Ecto neural progenitor cell (in vitro differentiated cells): ENCODE measurements at places on chromosomes 6 and 20.

GRCh38 chr20:39800111-39800510 is 838.0 kb downstream of the DHX35 start:
- no peak for DNase-seq

GRCh38 chr6:33171016-33171879 is 21.0 kb downstream of the COL11A2 start:
- no peak for DNase-seq

DNA sequence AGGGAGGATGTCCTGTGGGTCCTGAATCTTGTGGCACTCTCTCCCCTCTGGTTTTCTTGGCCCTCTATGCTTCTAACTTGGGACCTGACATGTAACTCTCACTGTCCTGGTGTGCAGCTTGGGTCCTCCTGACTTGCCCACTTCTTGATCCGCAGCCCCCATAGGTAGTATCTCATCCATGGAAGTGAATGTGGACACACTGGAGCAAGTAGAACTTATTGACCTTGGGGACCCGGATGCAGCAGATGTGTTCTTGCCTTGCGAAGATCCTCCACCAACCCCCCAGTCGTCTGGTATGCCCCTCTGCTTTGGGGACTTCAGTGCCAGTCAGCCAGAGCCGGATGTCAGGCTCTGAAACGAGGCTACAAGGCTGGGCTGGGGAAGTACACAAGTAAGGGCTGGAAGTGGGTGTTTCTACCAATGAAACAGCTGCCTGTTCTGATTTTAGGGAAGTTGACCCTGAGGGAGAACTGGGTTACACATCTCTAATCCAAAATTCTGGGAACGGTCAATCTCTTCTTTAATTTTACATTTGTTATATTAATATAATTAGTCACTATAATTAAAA is 641 bp downstream of the DBNDD2 start:
- no peak for DNase-seq

DNA sequence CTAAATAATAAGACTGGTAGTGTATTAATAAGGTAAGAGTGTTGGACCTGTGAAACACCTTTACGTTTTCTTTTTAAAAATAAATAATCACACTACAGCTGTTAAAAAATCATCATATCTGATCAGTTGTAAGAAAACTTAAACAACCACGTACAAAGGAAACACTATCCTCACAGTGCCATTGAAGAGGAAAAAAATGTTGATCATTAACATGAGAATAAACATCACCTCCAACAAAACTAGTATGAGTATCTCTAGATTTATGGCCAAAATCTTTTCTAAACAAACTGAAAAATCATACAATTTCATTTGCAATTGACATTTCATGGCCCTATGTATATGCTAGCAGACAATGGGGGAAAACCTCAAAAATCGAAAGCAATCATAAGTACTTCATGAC is 590 bp downstream of the EYS start:
- DNase-seq = no peak

DNA sequence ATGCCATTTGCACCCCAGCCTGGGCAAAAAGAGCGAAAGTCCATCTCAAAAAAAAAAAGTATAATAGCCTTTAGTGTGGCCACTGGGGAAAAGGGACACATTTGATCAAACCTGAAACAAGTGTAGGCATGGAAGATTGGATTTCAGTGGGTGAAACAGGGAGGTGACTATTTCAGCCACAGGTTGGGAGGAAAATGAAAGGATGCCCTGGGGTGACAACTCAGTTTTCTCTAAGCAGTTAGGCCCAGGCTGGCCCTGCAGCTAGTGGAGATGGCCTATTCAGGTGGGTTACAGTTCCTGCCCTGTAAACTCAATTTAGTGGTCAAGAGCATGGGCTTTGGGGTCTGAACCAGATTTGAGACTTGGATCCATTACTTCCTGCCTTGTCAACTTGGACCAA is 36.4 kb downstream of the SPATA2 start:
- no peak for DNase-seq

DNA sequence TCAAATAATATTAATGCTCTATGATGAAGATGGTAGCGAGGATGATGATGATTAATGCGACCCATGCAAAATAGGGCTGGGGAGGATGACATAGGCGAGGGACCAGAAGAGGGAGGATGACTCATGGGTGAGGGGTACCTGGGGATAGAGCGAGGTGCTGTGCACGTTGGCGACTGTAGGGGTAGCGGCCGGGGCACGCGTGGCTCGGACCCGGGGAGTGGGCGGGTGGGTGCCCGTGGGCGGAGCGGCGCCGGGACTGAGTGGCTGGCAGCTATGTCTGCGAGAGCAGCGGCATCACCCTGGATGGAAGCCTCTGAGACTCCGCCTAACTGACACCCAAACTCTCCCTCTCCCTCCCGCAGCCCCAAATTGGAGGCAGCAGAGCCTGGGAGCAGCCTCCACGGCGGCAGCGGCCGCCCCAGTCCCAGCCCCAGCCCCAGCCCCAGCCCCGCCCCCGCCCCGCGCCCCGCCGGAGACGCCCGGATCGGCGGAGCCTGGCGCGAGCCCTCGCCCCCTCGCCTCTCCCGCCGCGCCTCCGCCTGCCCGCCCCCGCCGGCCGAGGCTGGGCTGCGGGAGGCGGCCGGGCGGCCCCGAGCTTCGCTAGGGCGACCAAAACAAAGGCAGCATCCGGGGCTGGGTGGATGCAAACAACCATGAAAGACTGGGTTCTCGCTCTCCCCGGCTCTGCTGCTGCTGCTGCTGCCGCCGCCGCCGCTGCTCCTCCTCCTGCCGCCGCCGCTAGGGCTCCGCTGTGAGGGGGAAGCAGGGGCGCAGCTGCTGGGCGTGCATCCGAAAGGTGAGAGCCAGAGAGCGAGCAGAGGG is at the start of gene RIMS1:
TSS of gene RIMS1 (plus strand) at position 367 of the 822 bp plus-strand sequence. CDS start 474 bp downstream, outside the sequence.
- peak; percentile 82 for DNase-seq

DNA sequence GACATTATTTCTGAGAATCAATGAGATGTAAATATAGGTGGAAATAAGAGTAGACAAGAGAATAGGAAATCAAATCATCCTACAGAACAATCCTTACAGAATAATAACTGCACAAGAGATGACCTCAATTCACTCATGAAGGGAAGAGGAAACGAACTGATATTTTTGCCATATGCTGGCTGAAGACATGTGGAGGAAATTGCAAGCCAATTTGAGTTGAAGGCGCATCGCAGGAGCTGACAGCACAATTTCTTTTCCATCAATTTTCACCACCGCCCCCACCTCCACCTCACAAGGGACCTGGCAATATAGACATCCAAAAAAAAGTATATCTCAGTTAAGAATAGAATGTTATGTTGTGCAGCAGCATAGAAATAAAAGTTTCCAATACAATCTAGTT is 20.3 kb downstream of the CITED2 start:
- DNase-seq = no peak

GRCh38 chr20:41173791-41174341 is 36.5 kb downstream of the PLCG1 start:
- DNase-seq = no peak

DNA sequence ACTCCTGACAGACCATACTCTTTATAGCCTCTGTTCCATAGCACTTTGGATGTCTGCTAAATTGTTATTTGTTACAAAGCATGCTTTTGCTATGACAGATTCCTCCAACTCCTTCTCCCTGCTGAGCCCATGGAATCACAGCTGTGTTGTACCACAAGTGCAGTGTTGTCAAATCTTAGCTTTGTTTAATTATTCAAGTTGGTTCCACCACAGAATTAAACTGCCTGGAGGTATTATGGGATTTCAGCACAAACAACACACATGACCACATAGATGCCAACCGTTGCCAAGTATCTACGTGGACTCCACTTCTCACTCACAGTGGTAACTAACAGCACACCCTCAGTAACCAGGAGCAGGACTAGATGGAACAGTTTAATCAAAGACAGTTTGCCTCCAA is 32.7 kb upstream of the MARCKS start:
- no peak for DNase-seq
